ENCODE measurements at places on chromosomes 11 and 22.

DNA sequence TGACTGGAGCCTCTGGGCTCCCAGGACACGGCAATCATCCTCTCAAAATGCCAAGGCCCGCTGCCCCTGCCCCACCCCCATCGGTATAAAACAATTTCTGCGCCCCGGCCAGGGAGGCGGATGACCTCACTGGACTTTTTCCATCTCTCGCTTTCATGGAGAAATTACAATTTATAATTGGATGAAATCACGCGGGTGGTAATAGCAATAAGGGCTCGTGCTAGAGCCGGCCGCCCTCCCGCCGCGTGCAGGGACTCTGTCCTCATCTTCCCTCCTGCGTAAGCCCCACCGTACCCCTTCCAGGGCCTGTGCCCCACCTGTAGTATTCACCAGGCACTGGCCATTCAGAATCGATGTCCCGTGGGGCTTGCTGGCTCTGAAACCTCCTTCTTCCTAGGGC, 64.5 kb downstream of the MACROD1 start:
- no peak for DNase-seq

- no peak for DNase-seq
Measured at GRCh38 chr11:105268404-105269062, 129.0 kb upstream of the CARD18 start.

GRCh38 chr11:78074756-78075155, 4.9 kb downstream of the NDUFC2 start:
- DNase-seq = no peak

DNA sequence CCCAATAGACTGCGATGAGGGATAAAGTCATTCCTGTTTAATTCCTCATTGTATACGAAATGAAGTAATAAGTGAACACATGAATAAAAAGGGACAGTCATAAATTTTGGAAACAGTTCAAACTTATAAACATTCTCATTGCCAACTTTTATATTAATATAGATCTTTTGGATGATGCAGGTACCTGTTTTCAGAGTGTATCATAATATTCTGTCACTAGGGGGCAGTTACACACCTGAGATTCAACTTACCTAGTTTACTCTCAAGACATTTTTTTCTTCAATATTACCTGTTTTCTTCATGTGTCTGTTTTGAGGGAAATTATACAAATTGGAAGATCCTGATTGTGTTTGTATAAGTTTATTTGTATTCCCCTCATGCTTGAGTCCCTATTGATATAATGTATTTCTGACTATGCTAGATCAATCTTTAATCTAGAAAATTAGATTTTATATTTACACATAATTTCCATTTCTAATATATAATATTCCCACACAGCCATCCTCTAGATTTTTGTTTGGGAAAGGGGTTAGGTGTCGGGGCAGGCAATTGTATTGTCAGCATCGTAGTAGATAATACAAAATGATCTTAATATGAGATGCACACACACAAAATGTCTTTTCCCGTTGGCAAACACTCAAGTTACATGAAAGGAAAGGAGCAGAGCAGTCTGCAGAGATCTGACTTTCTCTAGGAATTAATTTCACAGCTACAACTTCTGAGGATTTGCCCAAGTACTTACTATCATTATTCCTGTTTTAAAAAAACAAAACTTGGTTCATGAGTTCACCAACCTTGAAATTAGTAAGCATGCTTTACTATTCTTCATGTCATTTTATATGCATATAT, 18.4 kb downstream of the FDX1 start:
- peak; percentile 20 for DNase-seq

DNA sequence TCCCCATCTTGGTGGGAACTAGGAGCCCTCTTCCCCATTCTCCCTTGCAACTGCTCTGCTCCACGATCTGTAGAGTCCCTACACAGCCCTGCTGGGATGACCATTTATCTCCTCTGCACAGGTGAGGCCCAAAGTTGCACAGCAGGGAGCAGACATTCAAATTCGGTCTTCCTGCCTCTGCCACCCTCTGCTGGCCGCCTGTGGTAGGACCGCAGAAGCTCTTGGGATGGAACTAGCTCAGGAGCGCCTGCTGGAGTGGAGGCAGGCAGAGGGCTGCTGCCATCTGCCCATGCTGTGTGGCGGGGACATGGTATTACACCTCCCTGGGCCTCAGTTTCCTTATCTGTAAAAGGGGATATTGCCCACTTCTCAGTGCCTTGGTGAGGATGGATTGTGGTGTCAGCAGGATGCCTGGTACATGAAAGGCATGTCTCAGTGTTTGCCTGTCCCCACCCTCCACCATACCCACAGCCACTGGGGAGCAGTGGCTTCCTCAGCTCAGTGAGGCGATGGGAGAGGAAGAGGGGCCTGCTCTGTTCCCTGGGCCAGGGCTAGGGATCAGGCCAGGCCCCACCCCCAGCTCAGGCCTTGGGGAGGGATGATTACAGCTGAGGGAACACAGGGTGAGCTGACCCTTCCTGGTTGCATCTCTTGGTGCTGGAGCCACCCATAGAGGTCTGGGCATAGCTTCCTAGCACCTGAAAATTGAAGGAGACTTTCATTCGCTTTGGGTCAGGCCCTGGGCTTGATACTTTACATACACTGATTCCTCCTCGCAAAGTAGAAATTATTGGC, 11.3 kb upstream of the OMP start:
- peak; percentile 67 for DNase-seq

DNA sequence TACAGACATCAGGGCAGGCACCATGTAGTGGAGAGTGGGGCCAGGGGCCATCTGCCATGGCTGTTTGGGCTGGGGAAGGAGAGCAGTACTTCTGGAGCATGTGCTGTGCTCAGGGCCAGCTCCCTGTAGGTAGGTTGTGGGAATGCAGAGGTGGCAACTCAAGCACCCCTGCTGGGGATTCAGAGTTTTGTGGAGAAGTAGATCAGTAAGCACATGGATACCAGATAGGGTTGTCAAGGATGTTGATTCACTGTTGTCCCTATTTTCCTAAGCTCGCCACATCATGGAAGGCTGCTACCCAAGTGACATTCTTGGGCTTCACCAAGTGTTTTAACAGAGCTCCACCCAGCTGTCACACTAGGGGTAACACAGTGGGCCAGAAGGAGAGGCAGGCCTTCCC, 67.2 kb downstream of the BMAL1 start:
- DNase-seq = no peak

- no peak for DNase-seq
Measured at GRCh38 chr11:108587109-108587508, 6.5 kb downstream of the EXPH5 start.

- no peak for DNase-seq
Measured at GRCh38 chr22:49677495-49677889, 150.2 kb downstream of the BRD1 start.

- DNase-seq = no peak
Measured at GRCh38 chr11:34072832-34073231, 21.3 kb downstream of the CAPRIN1 start.

DNA sequence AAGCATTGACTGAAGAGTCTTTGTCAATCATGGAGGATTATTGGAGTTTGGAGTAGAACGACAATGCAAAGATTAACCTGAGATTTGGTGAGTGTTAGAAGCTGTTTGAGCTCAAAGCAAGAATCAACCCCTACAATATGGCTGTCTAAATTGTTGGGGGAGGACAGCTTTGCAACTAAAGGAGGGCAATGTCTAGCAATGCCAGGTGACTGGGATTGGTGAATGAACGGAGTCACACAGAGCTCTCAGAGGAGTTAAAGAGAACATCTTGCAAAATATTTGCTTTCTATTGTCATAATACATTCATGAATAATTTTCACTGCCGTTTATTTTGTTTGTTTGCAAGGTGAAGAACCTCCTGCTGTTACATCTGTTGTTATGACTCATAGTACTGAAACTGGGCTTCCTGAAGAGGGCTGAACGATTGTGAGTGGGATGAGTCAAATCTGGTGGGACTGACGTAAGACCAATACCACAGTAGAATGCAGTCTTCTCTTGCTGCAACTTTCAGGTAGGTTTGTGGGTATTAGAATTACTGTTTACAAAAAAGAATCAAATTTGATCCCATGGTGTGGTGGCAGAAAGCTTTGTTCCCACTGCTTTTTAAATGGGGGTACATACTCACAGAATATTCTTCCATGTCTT, 281.9 kb downstream of the CADM1 start:
- DNase-seq = no peak

DNA sequence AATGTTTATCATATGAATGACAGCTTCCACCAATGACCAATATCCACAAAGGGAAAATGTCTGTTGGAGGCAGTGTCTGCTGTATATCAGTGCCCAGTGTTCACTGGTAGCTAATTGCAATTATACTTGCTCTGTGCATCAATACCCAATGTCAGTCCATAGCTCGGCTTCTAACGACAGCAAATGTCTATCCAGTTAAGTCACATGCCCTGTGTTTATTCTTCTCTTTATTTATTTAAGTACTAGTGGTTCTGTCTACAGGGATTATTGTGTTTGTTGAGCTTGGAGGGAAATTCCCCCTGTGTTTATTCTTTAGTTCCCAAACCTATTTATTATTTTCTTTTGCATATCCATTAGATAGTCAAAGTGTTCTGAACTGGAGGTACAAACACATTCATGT, 18.6 kb downstream of the TSKU start:
- no peak for DNase-seq

GRCh38 chr11:25927411-25927953, 404.4 kb upstream of the ANO3 start:
- DNase-seq = no peak

DNA sequence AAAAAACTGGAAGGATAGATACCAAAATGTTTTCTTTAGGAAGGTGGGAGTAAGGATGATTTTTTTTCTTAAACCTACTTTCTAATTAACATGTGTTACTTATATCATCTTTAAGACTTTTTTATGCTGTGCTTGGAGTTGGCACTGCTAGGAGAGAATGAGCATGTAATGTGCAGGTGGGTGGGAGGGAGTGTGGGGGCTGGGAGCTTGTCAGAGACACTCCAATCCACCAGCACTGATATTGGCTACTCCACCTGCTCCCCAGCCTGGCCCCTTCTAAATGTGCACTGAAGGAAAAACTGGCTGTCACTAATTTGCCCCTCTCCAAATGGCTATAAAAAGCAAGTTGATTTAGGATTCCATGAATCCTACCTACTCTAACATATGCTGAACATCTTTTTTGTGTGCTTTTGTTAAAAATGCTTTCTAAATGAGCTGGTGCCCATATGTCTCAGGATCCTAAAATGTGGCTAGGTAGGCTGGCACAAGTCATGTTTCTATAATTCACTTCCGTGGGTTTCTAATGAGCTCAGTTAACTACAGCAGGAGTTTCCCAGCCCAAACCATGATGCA, 44.3 kb upstream of the BMAL1 start:
- DNase-seq = no peak

- DNase-seq = no peak
Measured at GRCh38 chr11:9170450-9170849, 79.1 kb upstream of the SCUBE2 start.

DNA sequence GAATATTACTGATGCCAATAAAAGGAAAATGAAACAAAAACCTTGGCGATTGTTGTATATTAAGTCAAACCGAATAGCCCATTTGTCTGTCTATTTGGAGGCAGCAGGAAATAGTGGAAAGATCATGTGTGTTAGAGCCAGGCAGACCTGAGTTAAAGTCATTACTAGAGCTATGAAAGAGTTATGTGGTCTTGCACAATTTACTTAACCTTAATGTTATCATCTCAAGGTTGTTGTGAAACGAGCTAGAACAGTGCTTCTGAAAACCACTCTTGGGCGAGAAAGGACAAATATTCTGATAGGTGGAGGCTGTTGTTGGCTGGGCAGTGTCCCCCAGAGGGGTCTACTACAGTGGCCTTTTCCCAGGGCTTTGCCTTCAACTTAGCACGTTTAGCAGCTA, 60.0 kb upstream of the NUP160 start:
- DNase-seq = no peak

DNA sequence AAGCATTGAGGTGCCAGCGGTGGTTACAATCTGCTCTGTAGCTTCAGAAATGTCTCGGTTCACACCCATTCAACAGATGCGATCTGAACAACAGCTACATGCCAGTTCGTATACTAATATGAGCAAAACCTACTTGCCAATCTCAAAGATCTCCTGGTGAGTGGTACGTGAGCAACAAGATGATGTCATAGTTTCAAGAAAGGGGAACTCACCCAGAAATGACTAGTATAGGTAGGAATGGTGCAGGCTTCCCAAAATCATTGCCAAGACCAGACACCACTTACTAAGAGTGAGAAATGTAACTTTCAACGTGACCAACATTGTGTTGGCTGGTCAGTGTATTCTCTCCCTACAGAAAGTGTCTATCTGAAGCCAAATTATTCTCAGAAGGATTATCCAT, 31.1 kb downstream of the OR6Q1 start:
- DNase-seq = no peak

GRCh38 chr11:26731084-26731456, 9.2 kb upstream of the SLC5A12 start:
- no peak for DNase-seq

DNA sequence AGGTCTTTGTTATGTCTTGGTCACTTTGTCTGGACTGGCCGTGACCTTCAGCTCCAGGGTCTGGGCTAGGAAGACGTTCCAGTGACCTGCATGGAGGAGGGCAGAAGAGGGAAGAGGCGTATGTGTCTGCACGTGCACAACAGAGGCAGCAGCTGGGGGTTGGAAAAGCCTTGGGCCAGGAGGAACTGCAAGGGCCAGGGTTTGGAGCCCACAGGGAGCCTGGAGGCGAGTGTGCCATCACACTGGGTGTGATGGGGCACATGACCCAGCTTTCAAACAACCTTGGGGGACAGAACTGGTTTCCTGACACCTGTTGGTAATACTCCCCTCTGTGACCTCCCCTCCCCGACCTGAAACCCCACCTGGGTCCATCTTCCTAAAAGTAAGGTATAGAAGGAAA, 34.7 kb downstream of the CHRDL2 start:
- no peak for DNase-seq

DNA sequence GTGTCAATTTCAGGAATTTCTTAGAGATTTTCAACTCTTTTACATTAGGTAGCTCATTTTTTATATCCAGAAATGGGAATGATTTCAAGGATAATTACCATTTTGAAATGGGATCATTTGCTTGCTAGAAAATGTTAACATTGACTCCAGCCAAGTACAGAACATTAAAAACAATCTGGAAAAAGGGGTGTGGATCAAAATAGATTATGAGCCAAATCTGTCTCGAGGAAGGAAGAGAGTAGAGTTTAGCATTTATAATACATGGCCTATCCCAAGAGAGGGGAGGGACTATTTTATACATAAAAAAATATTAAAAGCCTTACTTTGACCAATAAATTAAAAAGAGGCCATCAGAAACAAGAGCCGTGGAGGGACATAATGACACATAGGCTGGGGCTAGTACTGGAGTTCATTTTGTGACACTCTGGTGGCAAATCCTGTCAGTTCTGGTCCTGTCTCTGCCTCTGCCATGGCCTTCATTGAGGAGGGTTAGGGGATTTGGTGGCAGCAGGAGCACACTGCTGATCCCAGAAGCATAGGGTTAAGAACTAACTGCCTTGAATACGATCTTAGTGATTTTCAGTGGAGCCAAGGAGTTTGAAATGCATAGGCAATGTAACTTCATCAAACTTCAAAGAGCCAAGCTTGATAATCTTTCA, 20.4 kb downstream of the PPP6R3 start:
- DNase-seq = no peak

DNA sequence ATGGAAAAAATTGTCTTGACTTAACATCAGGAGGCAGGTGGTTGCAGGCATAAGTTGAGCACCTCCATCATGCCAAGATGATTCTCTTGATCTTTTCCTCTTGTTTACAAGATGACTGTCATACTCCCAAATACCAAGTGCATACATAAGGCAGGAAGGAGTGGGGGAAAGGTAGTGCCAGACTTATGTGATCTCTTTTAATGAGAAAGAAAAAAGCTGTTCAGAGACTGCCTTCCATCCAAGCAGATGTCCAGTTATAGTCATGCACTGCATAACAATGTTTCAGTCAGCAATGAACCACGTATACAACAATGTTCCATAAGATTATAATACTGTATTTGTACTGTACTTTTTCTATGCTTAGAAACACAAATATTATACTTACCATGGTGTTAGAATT, 135.7 kb downstream of the EHF start:
- no peak for DNase-seq

Data from NCI-H524 (cell line).